HT1080 (cell line): ENCODE measurements at places on chromosomes 3 and 15. TPM values are rescaled to one million over a fixed set of nuclear protein-coding genes. Genes with fewer than 3 reads are reported as not detected.

- no peak for DNase-seq
Measured at GRCh38 chr3:189137416-189137815, 34.4 kb upstream of the TPRG1 start.

DNA sequence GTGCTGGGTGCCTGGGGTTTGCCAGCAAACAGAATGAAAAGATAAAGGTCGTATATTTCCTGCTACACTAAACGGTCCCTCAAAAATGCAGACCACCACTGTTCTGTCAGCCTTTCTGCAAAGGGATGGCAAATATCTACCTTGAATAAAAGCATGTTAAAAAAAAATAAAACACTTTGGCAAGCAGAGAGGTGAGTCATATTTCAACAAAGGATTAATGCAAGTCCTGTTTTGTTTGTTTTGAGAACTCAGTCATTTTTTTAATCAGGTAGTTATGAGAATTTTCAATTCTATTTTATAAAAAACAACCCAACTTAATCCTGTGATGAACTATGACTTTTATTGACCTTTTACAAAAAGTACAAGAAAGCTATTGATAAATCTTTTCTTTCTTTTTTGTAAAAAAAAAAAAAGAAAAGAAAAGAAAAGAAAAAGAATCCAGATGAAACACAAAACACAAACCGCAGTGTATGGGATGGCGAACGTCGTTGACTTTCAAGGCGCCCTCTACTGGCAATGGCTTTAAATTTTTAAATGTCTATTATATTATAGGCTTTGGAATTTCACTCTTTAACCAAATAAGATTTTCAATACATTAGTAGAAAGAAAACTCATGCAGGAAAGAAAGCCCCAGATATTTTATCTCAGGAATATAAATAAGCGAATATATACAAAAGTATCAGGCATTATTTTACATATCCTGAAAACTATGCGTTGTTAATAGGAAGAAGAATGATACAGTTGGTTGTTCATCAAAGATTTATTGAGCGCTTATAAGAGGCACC is 87.8 kb downstream of the NCEH1 start:
- DNase-seq = peak; percentile 76

GRCh38 chr3:98711426-98711825 is 51.7 kb upstream of the ST3GAL6 start:
- no peak for DNase-seq

DNA sequence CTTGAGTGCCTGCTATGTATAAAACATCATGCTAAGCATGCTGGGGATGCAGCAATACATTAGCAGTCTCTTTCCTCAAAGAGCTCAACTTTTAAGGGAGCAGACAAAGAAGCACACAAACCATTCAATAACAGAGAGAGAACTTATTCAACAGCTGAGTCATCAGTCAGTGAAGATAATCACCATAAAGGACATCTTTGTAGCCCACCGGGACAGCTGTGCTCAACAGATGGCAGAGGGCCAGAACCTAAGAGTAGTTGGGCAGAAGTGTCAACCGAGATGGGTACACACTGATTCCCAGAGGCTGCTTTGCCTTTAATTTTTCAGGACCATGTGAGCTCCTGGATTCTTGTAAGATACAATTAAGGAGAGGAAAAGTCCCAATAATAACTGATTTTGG is 4.2 kb upstream of the RAB8B start:
- DNase-seq = peak; percentile 70

DNA sequence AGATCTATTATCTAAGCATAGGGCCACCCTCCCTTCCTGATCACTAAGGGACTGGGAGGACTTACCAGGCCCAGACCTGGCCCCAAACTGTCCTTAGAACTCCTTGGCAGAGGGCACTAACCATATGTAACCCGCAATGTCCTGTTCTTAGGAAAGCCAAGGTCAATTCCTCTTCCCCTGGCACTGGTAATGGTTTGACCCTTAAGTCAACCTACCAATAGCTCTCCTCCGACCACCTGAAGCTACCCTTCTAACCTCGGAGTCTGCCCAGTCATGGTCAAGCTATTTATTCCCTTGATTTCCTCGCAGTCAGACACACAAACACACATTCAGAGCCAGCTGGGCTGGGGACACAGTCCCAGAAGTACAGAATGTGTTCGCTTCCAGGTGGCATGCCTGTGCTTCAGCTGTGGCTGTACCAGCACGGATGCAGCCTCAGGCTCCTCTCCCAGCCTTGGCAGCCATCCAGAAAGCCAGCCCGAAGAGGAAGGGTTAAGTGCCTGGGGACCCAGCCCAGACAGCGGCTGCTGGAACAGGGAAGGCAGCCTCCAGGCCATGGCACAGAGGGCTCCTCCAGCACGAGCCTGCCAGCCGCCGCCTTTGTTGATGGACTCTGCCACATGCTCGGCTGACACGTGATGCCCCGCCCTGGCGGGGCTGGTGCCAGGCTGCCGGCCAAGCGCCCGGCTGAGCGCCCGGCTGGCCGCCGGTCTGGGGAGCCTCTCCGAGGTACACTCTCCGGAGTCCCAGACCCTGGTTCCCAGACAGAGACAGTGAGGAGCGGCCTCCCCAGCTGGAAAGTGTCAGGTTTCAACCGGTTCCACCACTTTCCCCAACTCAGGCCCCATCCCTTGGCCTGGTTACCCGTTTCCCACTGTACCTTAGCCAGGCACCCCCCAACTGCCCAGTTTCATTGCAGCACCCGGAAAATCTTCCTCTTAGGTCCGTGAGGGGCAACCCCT is 5.5 kb downstream of the BMF start:
- no peak for DNase-seq

DNA sequence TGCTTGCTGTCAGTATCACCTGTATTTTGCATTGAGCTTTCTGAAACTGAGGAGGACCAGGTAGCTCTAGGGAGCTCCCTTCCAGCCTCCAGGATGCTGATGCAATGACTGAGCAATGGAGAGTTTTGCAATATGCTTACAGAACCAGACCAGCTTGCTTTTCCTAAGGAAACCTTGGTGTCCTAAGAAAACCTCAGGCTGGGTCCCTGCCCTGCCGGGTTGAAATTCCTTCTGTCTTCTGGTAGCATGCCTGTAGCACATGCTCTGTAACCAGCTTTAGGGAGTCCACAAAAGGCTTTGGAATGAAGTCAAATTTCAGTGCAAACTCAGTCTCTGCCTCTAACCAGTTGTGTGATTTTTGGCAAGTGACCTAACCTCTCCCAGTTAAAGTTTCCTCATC is 65.8 kb upstream of the GSK3B start:
- DNase-seq = peak; percentile 90

GRCh38 chr3:177545964-177546363 is 348.7 kb upstream of the TBL1XR1 start:
- DNase-seq = no peak

GRCh38 chr3:159896543-159896942 is 92.1 kb upstream of the IL12A start:
- DNase-seq = no peak

- DNase-seq = no peak
Measured at GRCh38 chr3:53780171-53780570, 66.0 kb downstream of the CHDH start.

TF gene
- under 0.01 and 0.90 TPM in 2 replicates for total RNA-seq

GRCh38 chr3:110711851-110712516 is 359.6 kb upstream of the NECTIN3 start:
- peak; percentile 53 for DNase-seq

- no peak for DNase-seq
Measured at GRCh38 chr3:61718565-61718964, 157.2 kb downstream of the PTPRG start.

THBS1 gene
- total RNA-seq = 188 and 262 TPM in 2 replicates
